Cortex of kidney (tissue), 1 donor: ENCODE measurements at places on chromosomes 12 and 14.

DNA sequence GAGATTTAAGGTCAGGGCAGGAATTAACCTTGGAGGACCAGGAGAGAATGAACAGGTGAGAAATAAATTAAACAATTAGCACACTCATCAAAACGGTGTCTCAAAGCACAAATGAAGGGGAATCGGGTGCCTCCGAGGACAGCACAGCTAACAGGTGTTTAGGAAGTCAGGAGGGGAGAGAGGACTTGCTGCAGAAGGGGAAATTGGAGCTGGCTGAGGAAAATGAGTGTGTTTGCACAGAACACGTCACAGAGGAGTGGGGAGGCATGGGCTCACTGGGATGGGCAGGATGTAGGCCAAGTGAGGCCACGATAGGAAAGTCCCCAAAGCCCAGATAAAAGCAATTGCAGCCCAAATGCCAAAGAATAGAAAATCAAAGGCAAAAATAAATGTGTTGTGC lies 121.7 kb downstream of the ZNF664 start:
- DNase-seq: no peak

GRCh38 chr14:32073537-32074189 lies 3.4 kb upstream of the ARHGAP5 start:
- no peak for DNase-seq

- no peak for DNase-seq
These were observed 53.0 kb downstream of the YLPM1 start for GRCh38 chr14:74816124-74816523.

DNA sequence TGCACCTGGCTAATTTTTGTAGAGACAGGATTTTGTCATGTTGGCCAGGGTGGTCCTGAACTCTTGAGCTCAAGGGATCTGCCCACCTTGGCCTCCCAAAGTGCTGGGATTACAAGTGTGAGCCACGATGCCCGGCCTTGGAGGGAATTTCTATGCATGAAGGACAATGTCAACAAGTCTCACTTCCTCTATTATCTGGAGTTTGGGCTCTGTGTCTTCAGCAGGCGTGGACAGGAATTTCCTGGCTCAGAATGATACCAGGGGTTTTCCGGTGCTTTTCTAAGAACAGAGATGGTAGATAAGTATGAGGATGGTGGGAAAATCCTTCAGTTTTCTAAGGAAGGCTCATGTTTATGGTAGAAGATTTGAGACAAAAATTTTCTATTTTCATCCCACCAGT lies 75.0 kb upstream of the CCDC60 start:
- DNase-seq: no peak

GRCh38 chr12:98371419-98371818 lies 144.0 kb upstream of the TMPO start:
- no peak for DNase-seq

DNA sequence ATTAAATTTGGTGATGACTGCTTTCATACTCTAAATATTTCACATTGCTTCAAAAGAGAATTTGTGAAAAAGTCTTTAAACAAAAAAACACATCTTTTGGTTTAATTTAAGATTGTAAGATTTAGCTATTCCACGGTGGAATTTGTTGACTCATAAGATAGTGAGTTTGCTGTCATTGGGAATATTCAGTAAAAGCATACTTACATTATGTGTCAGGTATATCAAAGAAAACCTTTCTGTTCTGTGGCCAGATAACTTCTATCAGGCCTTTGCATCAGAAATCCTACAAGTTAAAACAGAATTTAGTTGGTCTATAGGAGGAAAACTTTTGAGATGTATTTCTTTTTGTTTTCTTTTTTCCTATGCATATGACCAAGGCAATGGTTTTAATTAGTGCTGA lies 148.8 kb upstream of the E2F7 start:
- DNase-seq: no peak
